ENCODE measurements at places on chromosomes 4 and X. TPM values are rescaled to one million over a fixed set of nuclear protein-coding genes. Genes with fewer than 3 reads are reported as not detected.

GRCh38 chr4:2083116-2083825 is 24.1 kb downstream of the NAT8L start:
- no peak for ATAC-seq

- no peak for ATAC-seq
These were observed 6.2 kb upstream of the HPSE start for GRCh38 chr4:83340692-83341343.

DNA sequence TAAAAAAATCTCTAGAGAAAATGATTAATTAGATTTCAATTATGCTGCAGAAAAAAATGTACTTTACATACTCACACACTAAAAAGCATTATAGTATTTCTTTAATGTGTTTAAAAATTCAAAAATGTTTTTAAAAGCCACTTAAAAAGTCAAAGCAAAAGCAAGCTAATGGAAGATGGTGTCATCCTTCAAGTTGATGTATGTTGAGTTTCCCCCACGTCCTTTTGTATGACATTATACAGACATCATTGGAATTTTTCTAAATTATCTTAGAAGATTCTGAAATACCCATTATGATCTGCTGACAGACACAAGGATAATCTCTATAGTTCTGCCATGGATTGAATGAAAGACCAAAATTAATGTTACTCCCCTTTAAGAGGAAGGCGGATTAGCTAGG is 393.7 kb upstream of the TENM3 start:
- no peak for ATAC-seq

LGI2 gene
- 0.20 TPM for total RNA-seq
